ENCODE measurements at places on chromosomes 2 and 18.

GRCh38 chr2:37802211-37802752 is 122.8 kb upstream of the RMDN2 start:
- DNase-seq, result peak; percentile 78

DNA sequence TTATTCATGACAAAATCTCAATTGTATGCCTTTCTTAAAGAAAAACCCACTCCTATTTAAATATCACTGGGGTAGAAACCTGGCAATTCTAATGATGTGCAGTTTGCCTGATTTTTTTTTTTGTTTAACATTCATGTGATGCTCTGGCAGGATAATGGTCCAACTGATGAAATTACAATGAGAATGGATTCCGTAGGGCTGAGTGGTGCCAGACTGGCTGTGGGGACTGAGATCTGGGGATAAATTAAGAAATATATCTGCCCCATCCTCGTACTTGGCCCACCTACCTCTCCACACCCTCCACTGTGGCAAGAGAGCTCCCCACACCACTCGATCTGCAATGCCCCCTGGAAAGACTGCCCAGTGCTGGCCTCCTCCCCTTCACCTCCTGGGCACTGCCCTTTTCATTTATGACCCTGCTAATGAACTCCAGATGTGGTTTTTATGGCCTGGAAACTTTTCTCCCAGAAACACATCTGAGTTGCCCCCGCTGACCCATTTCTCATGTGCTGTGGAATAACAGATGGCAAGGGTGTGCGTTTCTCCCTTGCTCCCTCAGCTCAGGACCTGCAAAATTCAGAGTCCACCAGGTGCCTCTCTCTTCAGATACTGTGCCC is 33.0 kb upstream of the RPL37A start:
- DNase-seq, result no peak

DNA sequence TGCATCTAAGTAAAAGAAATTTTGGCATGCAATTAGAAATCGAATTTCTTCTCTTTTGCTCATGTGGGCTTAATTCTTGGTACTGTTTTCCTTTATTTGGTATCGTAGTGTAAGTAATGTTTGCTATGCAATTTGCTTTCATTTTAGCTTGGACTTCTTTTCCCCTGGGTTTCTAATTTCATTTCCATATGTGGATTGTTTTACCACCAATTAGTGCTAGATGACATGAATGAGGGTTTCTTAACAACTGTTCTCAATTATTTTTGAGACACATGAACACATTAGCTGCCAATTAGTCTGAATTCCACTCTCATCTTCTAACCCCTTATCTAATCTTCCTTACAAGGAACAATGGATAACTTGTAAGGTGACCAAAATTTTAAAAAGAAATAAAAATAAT is 1047.2 kb upstream of the PIK3C3 start:
- no peak for DNase-seq

DNA sequence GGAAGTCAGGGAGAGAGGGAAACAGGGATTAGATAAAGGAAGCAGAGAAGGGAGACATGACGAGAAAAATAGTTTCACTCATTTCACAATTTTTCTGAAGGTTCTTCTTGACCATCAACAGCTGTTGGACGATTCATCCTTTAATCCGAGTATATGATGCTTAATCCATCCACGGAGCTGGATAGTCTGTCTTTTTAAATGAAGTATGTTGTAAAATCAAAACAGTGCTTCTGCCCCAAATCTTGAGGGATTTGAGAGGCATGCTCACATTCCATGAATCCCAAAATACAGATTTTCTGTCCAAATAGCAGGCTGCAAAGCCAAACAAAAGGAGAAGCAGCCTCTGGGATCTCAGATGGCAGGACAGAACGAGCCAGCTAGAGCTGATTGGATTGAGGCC is 47.5 kb downstream of the EPAS1 start:
- DNase-seq, result no peak

GRCh38 chr2:180456801-180457200 is 449.7 kb upstream of the CWC22 start:
- no peak for DNase-seq

DNA sequence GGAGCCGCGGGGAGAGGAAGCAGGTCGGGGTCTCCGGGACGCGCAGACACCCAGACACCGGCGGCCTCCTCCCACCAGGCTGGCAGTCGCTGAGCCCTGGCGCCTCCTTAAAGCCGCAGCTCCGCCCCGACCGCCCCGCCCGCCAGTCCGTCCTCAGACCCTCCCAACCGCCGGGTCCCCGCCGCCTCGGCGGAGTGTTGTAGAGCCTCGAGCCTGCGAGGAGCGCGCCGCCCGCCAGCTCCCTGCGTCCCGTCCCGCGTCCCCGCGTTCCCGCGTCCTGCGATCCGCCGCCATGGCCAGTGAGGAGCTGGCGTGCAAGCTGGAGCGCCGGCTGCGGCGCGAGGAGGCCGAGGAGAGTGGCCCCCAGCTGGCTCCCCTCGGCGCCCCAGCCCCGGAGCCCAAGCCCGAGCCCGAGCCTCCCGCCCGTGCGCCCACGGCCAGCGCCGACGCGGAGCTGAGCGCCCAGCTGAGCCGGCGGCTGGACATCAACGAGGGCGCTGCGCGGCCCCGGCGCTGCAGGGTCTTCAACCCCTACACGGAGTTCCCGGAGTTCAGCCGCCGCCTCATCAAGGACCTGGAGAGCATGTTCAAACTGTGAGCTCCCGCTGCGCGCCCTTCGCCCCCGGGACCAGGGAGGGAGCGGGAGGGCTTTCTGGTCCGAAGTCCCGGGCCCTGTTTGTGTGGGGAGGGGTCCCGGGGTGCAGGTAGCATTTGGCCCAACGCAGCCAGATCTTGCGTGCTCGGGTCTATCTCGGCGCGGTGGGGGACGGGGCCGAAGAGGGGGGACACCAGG is at the start of gene EFHD1:
Gene EFHD1, plus strand, starts transcription at position 192 of the 793 bp plus-strand sequence. Its CDS starts 101 bp downstream, at position 293.
- peak; percentile 35 for DNase-seq

DNA sequence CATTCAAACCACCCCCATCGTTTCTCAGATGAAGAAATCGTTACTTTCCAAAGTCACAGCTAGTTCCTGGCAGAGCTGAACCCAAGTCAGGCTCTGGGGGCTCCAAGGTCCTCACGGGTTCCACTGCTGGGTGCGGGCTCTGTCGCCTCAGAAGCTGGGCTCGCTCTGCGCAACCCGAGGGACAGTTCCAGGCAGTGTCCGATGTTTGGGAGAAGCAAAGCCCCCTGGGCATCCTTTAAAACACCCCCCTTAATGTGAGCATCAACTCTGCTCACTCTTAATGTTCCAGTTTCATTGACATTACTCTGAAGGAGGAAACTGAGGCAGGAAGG is 796 bp downstream of the AOX1 start:
- DNase-seq, result no peak

DNA sequence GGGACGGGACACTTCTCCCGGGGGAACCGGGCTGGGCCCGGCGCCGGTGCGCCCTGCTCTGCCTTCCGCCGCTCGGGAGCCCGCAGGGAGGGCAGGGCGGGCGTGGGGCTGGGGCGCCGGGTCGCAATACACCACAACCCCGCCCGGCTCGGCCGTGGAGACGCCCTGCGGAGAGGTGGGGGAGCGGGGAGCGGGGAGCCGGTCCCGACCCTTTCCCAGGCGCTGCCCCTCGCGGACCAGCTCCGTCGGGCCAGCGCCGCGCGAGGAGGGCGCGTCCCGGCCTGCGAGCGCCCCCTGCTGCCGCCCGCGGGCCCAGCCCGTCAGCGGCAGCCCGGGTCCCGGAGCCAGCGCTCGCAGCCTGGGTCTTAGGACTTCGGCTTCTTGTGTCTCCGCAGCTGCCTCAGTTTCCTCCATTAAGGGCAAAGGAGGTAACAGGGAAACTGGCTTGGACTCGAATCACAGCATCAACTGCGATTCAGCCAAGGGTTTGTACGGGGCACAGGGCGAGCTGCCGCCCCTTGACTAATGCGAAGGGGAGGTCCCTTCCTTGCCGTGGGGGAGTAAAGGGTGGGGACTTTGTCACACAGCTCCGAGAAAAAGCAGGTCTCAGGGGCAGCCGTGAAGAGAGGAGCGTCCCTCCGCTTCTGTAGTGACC is 635 bp upstream of the ADRA2B start:
- peak; percentile 80 for DNase-seq

- no peak for DNase-seq
Measured at GRCh38 chr2:128264881-128265607, 53.6 kb downstream of the HS6ST1 start.

GRCh38 chr18:51072586-51073313 is 42.7 kb downstream of the SMAD4 start:
- no peak for DNase-seq

GRCh38 chr18:10500038-10500437 is 25.8 kb upstream of the NAPG start:
- DNase-seq, result no peak

DNA sequence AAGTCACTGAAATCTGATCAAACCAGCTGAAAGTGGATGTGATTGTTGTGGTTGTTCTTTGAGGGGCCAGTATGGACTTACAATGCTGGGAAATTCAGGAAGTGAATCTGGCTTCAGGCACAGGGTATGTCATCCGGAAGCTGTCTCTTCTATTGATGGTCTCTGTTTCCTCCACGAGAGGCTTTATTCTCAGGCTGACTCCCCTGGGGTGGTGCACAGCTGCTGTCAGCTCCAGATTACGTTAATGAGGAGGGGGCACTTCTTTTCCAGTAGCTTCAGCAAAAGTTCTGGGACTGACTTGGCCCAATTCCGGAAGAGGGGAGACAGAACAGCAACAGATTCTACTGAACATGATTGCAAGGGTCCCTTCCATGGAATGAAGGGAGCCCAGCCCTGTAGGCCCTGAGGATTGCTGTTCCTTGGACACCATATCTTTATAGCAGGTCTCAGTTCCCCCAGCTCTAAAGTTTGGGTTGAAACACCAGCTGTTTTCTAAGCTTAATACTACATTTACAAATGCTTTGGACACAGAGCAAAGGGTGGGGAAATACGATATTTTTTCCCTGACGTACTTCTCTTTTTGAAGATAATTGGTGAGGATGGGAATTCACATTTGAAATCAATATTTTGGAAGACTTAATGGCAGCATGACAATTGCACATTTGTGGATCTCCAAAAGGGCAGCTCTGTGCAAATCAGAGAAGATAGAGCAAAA is 400.9 kb downstream of the TSN start:
- DNase-seq, result no peak

- DNase-seq, result no peak
Measured at GRCh38 chr2:85905891-85906290, 17.1 kb upstream of the ST3GAL5 start.

All from RWPE1 (cell line).